ENCODE measurements at places on chromosomes 6 and 20. TPM values are rescaled to one million over a fixed set of nuclear protein-coding genes. Genes with fewer than 3 reads are reported as not detected.

The TCP11 gene
- 0.19 TPM for total RNA-seq

The MTHFD1L gene
- total RNA-seq, result 72.9 TPM

The ALDH5A1 gene
- total RNA-seq, result 0.96 TPM

The CEBPB gene
- 115 TPM for total RNA-seq

The FOXS1 gene
- 9.3 TPM for total RNA-seq

The GSTA2 gene
- total RNA-seq, result not detected

The NR2E1 gene
- total RNA-seq, result not detected

The WFDC9 gene
- total RNA-seq, result not detected

The LINC00237 gene
- total RNA-seq, result not detected

The SCRT2 gene
- not detected for total RNA-seq

The NKX2-4 gene
- not detected for total RNA-seq

The TMEM244 gene
- total RNA-seq, result not detected

The GABRR1 gene
- not detected for total RNA-seq

The SAYSD1 gene
- 15.2 TPM for total RNA-seq

All from regular cardiac myocyte (primary cell).